ENCODE measurements at places on chromosomes 2 and 18. TPM values are rescaled to one million over a fixed set of nuclear protein-coding genes. Genes with fewer than 3 reads are reported as not detected.

The ATP5F1A gene
- total RNA-seq: 452 TPM

The CDH19 gene
- total RNA-seq: not detected

The TNFAIP6 gene
- not detected for total RNA-seq

DNA sequence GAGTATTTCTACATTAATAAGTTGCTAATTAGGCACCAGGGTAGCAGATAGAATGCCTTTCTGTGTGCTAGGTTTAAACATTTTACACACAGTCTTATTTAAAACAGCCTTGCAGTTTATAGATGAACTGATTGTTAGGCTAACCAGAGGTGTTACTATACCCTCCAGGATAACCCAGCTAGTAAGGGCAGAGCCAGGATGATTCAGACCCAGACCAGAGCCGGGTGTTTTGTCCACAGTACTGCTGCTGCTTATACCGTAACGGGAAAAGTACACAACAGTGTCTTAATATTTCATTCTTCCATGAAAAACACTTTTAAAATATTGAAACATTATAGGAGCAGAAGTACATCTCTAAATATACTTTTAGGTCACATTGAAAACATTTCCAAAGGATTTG lies 82.7 kb downstream of the MALT1 start:
- no peak for DNase-seq

GRCh38 chr18:2903006-2903405 lies 56.2 kb downstream of the EMILIN2 start:
- DNase-seq: no peak

The GCG gene
- total RNA-seq: not detected

DNA sequence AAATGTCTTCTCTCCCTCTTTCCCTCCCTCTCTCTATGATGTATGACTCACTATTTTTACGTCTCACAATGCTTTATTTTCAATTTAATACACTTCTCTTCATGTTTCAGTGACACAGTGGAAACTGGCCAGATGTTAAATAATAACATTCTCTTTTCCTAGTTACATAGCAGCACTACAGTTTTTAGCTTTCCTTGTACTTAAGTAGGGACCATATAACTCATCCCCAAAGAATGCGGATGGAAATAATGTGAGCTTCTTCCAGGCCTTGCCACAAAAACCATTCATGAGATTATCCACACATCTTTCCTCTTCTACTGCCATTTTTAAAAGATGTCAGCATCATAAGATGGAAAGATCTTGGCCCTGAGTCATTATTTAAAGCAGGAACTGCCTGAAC lies 789.4 kb downstream of the LRP1B start:
- no peak for DNase-seq

- DNase-seq: no peak
Measured at GRCh38 chr2:111918383-111918806, 20.0 kb downstream of the MERTK start.

GRCh38 chr2:71538241-71538640 lies 84.9 kb downstream of the DYSF start:
- no peak for DNase-seq

The RGPD3 gene
- 0.48 TPM for total RNA-seq

The PAX8 gene
- 0.35 TPM for total RNA-seq

DNA sequence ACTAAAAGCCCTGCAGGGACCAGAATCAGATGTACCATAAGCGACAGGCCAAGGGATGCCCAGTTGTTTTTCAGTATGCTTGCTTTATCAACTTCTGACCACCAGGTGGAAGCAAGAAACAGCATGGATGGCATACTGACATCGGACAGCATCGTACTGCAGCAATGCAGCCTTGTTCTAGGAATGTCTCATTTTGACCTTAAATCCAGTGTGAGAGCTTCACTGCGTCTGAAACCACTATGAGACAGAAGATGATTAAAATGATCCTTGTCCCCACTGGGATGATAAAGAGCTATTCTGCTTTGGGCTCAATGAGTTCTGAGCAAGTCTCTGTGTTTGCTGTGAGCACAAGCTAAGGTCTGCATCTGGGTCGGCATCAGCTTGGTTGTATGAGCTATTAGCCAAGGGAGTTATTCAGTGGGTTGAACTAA lies 54.3 kb downstream of the CDK15 start:
- no peak for DNase-seq

DNA sequence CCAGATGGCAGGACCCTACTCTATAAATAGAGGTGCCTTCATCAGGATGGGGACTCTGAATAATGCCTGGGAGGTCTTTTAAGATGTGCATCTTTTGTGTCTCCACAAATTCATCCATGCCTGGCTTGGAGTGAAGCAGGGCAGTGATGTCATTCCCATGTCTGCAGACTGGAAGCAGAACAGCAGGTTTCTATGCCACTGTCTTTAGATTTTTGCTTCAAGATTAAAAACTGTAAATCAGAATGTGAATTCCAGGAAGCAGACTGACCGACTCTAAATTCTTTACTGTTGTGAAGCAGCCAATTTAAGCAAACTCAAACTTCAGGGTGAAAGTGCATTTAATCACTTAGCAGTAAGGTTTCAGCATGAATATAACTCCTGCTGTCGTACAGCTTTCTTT lies 159.3 kb downstream of the SCG2 start:
- no peak for DNase-seq

DNA sequence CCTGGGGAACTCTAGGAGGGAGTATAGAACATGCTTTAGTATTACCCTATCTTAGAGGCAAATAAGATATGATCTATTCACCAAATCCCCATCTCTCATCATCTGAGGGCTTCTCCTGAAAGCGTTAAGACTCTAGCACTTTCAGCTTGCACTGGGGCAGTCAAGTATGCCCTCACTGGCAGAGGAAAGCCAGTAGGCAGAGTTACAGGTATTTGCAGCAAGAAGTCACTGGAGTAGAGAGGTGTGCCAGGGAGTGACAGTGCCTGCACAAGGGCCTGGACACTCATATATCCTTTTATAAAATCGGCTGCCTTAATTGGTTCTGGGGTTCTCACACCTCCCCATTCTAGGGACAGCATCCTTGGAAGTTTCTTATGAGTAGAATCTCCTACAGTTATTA lies 31.9 kb upstream of the CCDC85A start:
- no peak for DNase-seq

DNA sequence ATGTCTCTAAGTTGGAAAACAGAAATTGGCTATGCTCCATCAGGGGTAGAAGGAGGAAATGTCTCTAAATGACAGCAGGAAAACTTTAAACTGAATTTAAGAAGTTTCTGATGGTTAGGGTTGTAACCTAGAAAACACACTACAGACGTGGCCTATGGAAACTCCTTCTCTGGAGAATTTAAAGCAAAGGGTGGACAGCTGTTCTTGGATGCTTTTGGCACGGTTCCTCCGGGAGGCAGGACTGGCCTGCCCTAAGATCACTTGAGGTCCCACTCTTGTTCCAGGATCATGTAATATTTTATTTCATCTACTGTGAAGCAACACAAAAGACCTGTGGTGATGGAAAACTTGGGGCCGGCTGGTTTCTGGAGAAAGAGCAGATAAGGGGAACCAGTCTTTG lies 77.0 kb downstream of the NRP2 start:
- no peak for DNase-seq

The COL4A3 gene
- not detected for total RNA-seq

- no peak for DNase-seq
Measured at GRCh38 chr2:176156807-176157498, at the start of gene HOXD3. Gene HOXD3 (plus strand): TSS chr2:176157307. CDS start chr2:176169115, 11,808 bp downstream.

DNA sequence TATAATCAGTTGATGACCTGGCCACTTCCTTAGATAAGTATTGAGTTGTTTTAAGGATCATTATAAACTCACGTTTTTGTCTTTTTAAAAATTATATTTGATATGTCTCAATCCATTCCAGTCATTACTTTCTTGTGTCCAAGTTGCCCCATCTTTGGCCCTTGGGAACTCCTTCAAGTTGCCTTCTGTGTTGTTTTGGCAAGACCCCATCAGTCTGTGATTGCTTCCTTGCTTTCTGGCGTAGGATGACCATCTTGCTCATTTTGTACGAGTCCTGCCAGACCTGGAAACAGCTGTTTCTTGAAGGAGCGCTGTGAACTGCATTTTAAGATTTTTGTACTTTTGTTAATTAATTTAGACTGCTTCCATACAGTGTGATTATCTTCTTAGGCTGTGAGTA lies 68.9 kb upstream of the ITM2C start:
- DNase-seq: no peak

DNA sequence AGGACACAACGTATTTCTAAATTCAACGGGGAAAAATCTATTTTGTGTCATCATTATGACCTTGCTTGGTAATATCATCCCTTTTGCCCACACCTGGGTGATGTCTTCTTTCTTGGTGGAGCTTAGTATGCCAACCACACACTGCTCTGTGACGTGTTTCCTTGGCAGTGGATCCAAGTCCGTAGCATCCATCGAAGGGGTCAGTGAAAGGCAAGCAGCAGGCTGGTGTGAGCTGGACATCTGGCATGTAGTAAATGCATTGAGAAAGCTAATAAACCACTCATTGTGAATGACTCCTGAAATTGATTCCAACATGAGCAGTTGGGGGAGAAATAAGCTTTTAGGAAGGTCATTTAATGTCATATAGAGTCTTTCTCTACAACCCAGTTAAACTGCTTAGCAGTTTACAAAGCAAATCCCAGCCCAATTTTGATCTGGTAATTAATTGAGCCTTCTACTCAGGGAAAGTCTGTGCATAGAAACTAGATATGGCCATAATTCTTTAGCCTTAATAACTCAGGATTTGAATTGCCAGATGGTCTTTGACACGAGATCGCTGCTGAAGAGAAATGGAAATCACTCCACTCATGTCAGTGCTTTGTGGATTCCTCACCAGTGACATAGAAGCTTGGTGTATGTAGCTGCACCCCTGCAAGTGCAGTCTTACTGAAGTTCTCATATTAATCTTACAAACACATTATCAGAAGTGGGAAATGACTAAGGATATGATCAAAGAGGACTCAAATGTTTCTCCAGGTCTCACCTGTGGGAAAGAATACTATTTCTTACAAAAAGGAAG lies 494.8 kb downstream of the CMPK2 start:
- no peak for DNase-seq

GRCh38 chr2:230910546-230911177 lies 14.4 kb downstream of the GPR55 start:
- no peak for DNase-seq

DNA sequence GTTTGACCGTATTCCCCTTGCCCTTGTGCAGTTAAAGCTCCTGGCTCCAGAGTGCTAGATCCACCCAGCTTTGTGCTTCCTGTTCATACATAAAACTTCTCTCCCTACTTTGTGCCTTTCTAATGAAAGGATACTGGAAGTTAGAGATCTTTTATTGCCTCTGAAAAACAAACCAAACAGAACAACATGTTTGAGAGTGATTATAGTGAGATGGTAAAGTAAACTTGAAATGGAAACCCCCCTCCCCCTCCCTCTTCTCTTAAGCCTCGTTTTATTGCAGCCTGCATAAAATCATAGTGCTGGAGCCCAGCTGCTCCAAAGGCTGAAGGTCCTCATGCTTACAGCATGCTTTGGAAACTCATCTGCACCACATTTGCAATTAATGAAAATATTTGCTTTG lies 125.1 kb downstream of the TANC1 start:
- no peak for DNase-seq

DNA sequence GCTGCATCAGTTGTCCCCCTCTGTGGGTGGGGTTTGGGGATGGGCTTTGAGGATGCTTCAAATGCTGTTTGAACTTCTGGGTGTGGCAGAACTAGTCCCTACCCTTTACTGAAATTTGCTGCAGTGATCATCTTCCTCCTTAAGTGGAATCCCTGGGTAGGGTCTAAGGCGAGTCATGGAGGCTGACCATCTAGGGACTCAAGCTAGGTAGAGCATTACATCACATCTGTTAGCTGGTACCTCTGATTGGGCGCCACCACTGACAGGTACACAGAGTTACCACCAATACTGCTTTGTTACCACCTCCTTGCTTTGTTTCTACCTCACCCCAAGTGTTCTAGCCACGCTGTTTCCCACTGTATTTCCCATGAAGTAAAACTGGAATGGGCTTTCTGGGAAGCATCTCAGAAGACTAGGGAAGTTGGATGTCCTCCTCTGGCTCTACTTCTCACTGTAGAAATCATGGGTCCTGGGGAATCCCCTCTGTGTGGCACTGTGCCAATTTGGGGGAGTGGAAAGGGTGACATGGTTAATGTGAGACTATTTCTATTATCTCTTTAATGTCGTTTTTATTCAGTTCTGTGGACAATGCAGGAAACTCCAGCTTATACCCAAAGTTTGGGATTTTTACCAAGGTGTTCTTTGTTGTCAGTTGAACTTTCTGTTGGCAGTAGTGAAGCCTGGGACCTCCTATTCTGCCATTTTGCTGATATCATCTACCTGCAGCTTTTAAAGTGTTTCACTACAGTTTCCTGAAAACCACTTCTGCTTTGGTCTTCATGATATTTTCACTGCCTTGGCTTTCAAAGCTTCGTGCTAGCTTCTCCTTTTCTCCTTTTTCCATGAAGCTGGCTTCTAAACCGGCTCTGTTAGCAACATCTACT lies 14.5 kb upstream of the SULT1C4 start:
- no peak for DNase-seq

The GRB14 gene
- total RNA-seq: not detected

The PRSS56 gene
- total RNA-seq: not detected

DNA sequence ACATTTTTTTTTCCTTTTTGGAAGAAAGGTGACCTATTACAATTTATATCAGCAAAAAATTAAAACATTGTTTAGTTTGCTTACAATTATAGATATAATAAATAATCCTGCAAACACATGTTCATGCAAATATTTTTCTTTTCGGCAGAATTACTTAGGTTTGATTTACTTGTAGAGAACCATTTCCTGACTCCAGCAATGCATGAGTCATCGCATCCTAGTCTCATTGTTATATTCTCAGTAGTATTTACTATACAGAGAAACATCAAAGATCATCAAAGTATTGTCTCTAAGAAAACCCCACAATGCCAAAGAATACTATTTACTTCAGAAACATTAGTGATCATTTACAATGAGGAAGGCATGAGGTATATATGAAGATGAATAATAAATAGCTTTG lies 40.4 kb upstream of the MTIF2 start:
- DNase-seq: no peak

DNA sequence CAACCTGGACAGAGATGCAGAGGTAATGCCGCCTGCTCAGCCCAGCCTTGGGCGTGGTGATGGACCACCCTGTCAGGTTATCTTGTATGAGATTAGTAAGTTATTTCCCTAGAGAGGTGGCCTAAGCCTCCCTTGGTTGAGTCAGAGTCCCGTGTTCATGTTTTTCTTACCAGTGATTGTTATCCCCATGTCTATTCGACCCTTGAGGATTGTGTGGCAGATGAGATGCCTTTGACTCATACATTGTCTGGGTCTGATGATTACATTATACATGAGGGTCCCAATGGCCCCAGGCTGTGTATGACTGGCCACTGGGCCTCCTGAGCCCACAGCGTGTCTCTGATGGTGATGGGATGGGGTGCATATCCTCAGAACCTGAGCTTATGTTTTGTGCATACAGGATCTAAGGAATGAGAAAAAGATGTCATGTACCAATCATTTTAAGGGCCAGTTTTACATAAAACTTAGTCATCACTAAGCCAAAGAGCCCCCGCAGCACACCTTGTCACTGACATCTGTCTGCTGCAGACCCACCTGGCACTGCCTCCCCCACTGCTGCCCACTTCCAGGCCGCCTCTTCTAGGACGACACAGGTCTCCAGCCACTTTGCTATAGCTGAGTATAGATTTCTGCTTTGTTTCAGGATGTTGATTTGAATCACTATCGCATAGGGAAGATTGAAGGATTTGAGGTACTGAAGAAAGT lies 7.7 kb downstream of the PPP1R7 start:
- DNase-seq: no peak

The CFAP53 gene
- total RNA-seq: 0.82 TPM

Data from activated naive CD4-positive, alpha-beta T cell treated with anti-CD3 and anti-CD28 coated beads, Interleukin-2, amount 50 U/mL, for 72 hours (primary cell).